ENCODE measurements at places on chromosomes 2 and 18.

DNA sequence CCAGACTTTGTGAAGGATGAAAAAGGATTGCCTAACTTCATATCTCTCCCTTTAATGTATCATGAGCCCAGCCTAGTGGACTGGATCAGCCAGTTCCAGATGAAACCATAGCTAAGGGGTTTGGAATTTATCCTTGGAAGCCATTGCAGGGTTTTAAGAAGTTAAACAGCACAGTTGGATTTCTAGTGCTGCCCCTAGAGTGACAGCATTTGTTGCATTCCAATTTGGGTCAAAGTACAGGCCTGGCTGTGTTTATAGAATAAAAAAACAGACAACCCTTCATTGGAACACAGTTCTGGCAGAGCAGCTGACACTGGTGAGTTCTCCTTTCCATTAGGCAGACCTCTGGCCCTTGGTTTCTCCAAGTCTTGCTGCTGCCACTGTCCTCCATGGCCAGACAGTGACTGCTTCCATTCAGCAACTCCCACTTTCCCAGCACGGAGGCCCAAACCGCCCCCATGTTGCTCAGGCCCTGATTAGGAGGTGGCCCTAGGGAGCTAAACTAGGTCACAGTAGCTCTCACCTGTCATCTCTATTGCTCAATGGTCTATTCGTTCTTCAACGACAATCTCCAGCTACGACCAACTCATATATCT is 8.0 kb downstream of the GPR39 start:
- DNase-seq = no peak

- no peak for DNase-seq
Observed at GRCh38 chr2:14577843-14578242, 54.7 kb upstream of the LRATD1 start.

DNA sequence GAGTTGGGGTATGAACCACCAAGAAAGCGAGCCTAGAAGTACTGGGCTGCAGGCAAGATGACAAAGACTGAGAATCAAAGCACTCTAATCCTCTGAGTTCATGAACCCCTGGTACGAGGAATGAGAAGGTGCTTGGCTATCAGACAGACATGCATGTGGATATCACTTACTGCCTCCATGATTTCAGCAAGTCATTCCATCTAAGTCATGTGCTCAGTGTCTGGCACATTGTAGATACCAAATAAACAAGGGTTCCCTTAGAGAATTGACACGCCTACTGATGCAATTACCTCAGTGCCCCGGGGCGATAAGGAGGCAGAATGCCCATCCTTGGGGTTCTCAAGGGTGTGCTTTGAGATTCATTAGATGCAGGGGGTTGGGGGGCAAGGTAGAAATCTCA is 125.6 kb upstream of the PKDCC start:
- DNase-seq = no peak

GRCh38 chr2:20609349-20609994 is 41.4 kb downstream of the HS1BP3 start:
- DNase-seq = no peak

DNA sequence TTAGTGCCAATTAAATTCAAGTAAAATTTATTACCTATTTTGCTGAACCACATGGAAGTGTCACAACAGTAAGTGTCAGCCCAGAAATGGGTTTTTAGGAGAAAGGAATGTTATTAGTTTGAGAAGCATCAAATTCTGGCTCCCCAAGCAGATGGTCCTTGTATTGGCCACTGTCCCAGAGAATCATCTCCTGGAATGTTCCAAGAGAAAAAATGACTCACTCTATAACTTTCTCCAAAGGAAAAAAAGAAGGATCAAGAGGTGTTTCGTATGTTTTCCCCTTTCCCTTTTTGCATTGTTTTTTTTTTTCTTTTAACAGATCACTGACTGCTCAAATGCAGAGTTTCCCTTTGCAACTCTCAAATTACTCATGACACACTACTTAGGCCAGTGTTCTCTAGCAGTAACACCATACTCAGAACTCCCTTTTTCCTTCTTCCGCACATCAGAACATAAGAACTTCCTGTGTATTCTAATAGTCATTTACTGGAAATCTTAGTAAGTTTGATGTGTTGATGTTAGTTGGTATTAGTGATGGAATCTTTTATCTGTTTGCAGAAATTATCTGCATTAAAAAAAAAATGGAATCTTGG is 390.3 kb downstream of the GPD2 start:
- DNase-seq = no peak

GRCh38 chr2:1960761-1961160 is 216.4 kb upstream of the PXDN start:
- no peak for DNase-seq

DNA sequence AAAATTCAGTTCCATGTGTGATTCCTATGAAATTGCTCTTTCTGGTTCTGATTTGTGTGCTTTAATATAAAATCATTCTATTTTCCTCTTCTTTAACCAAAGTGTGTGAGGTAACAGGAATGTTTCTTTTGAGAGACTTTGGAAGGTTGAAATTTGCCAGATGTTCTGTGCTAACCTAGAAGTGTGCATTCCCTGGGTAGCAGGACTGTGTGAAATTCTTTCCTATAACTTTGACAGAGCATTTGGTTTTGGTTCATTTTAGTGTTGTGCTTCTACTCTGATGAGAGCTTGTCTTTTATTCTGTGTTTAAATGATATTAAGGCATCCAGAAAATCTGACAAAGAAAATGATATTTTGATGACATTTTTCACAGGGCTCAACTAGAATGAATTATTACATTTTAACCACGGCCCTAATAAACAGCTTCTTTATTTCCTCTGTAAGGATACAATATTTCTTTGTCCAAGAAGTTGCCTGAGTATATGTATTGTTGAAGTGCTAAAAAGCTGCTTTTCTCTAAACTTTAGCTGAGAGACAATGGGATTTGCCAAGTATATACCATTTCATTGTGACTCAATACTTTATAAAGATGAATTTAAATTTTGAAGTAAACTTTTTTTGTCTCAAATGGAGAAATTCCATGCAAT is 34.7 kb upstream of the DLX1 start:
- DNase-seq = no peak

DNA sequence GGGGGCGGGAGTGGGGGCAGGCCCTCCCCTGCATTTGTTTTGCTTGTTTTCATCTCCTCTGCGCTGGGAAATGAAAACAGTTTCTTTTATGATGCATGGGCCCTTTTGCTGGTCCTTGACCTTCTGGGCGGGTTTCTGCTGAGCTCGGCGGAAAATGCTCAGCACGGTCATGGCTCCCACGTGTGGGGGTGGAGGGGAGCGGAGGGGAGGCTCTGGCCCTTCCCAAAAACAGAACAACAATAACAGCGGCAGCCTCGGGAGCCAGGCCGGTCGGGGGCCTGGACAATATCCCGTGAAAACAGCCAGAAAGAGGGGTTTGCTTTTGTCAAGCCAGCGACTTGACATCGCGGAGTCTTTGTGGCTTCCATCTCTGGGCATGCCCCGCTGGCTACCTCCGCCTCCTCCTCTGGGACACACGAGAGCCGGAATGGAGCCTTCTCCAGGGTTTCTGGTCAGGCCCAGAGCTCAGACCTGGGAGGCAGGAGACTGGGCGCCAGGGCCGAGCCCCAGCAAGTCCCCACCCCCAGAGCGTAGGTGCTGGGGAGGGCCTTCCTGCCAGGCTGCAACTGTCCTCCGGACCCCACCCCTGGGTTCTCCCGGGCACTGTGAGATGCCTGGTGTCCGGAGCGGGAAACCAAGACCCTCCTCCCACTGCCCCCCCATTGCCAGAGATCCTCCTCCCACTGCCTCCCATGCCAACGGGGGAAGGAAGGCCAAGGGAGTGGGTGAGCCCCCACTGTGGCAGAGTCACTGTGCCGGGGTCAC is 35.9 kb upstream of the SNED1 start:
- DNase-seq = no peak

DNA sequence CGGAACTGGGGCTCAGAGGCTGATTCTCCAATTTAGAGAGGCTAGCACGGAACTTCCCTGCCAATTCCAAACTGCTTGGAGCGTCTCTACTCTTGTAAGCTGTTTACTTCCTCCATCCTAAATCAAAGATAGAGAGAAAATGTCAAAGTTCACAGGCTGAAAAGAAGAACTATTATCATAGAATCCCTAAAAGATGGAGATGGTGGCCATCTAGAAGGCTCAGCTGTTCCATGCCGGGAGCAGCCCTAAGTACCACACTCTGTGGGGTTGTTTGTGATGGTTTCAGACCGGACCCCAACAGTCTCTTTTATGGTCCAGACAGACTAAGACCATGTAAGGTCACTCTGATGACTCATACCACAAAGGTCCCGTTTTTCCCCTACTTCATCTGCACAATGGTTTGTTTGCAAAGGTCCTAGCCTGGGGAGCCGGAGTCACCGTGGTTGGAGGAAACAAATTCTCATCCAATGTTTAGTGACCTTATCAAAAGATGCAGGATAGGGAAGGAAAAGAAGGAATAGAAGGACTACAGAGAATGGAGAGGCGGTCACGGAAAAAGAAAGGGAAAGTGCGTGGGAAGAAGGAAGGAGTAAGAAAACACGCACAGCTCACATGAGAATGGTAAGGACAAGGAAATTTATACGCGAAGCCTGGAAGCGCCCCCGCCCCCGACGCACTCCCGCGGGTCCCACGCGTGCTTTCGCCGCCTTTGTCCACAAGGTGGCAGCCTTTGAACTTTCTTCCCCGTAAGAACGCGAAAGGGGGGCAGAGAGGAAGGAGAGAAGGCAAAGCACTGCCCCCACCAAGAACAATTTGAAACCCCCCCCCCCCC is 453 bp upstream of the ANTXR1 start:
- peak; percentile 45 for DNase-seq

DNA sequence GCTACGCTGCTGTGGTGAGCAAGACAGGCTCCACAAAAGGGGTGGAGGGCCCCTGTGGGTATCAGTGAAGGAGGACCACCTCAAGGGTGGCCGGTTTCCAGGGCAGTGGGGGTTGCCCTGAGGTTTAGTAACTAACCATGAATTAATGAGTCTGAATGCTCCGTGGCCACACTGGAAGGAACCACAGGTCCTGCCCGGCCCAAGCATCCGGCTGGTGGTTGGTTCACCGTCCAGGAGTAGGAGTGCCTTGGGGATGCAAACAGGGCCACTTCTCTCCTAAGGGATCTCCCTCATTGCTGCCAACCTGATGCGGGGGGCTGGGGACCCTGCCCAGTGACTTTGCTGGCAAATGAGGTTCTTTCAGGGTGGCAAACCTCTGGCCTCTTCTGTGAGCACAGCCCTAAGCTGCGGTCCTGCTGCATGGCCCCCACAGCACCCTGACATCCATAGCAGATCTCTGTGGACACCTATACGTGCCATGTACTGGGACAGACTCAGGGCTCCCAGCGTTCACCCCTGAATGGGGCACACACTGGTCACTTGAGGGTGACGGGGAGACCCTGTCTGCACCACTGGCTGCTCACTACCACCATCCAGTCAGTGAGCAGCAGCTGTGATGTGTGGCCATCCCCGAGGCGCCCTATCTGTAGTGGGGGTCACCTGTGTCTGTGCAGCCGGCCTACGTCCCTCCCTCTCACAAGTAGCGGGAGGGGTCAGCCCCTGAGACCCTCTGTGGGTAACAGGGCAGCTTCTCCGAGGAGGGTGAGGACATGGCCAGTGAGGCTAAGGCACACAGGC is 41.6 kb downstream of the HS6ST1 start:
- DNase-seq = no peak

DNA sequence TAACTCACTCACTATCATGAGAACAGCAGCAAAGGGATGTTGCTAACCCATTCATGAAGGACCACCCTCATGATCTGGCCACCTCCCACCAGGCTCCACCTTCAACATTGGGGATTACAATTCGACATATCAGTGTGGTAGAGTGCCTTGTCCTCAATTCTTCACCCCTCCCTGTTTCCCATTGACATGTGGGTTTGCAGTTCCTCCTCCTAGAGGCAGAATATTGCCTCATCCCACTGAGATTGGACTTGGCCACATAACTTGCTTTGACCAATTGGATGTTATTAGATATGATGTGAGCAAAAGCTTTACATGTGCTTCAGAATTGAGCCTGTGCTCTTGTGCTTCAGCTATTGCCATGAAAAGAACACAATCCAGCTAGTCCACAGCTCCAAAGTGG is 217.0 kb upstream of the CXCR4 start:
- DNase-seq = no peak

DNA sequence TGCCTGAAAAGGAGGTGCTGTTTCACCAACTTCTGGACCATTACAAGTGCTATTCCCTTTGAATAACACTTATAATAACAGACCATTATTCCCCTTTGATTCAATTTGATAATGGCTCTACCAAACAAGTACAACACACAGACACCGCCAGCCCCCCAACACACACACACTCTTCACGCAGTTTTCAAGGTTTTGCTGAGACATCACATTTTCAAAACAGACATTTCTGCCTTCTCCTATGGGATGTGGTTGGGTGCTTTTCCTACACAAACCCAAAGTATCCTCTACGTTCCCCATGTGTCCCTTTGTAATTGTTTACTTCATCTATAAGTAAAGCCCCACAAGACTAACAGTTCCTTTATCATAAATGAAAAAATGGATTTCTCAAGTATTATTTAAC is 229.7 kb downstream of the KCNH7 start:
- DNase-seq = no peak

DNA sequence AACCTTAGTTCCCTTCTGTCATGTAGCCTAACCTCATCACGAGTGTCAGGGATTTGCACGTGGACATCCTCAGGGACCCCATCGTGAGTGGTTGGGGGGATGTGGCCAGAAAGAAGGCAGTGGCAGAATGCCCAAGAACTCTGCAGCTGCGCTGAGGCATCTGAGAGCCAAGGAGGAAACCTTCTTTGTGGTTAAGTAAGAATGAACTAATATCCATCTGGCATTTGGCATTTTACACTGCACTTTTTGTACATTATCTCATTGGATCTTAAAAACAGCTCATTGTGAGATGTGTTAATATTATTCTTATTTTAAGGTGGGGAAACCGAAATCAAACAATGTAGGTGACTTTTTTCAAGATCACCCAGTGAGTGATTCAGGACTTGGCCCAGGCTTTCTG is 32.6 kb upstream of the APCDD1 start:
- no peak for DNase-seq

GRCh38 chr18:8424917-8425725 is 184.1 kb upstream of the RAB12 start:
- DNase-seq = no peak

DNA sequence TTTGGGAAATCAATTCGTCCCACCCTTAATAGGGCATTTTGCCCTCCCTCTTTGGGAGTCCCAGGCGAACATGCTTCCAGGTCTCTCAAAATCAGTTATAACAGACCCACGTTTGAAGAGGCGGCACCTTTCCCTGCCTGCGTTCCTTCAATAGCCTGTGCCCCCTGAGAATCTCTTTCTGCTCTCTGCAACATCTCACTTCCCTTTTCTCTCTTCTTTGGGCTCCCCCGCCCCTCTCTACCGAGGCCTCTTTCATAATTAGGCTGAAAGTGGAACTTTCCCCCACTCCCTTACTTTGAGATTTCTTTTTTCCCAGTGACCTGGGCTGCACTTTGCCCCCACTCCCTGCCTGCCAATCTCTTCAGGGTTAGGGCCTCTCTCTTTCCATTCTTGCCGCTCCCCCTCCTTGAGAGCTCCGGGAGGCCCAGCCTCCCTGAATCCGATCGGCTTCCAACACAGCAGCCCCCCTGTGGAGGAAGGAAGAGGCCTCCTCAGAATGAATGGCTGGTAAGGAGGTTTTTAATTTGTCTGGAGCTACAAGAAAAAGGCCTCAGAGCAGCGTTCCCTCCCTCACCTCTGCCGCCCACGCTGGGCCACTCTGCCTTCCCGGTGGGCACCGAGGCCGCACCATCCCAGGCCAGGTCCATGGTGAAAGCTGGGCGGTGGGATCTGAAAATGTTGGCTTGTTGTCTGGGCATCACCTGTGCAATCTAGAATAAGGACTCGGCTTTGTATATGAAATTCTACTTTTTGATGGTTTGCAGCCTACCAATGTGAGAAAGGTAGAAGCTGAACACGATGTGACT is 162.6 kb upstream of the SIX3 start:
- no peak for DNase-seq

Measured in activated CD4-positive, alpha-beta T cell treated with anti-CD3 and anti-CD28 coated beads, Interleukin-2, amount 50 U/mL, for 4 hours (primary cell).